ENCODE measurements at places on chromosomes 2 and 18.

- peak; percentile 82 for DNase-seq
Observed at GRCh38 chr2:148813603-148814065, 61.4 kb upstream of the KIF5C start.

DNA sequence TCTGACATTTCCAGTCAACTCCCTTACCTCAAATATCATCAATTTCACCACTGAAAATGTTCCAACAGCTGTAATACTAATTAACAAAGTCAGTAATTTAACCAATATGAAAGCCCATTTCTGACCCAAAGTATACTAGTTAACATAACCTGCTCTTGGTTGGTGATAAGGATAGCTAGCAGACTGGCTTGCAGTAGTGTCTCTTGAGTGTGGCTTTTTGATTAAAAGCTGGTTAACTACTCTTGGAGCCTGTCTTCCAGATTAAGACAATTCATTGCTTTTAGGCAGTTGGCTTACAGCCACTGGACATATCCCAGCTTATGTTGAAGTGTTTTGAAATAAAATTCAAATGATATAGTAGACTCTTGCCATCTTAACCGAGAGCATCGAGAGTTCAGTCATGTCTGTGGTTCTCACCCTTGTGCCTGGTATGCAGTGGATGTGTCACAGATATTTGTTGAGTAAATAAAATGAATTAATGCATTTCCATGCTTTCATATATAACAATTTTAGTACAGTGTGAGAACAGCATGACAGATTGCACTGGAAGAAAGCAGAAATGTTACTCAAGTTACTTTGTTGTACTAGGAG is 158.1 kb downstream of the TANC1 start:
- no peak for DNase-seq

GRCh38 chr2:170984079-170984478 is 55.0 kb downstream of the GORASP2 start:
- no peak for DNase-seq

DNA sequence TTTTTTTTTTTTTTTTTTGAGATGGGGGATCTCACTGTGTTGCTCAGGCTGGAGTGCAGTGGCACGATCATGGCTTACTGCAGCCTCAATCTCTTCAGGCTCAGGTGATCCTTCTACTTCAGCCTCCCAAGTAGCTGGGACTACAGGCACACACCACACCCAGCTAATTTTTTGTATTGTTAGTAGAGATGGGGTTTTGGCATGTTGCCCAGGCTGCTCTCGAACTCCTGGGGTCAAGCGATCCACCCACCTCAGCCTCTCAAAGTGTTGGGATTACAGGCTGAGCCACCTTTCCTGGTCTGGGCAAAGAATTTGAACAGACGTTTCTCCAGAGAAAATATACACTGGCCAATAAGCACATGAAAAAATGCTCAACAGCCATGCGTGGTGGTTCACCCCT is 2.9 kb upstream of the SNRNP200 start:
- DNase-seq = no peak

DNA sequence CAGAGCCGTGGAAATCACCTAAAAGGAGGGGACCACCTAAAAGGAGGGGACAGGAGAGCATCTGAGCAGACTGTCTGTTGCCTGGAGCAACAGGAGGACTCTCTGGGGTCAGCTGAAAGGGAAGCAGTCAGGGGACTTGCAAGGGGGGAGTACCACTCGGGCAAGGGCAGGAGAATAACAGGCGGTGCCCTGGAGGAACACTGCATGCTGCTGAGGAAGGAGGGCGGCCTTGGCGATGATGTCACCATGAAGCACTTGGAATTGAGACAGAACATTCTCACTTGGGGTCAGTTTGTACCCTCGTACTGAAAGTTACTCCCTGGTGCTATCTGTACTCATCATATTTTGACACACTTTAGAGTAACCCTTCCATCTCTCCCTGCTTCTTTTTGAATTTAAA is 18.4 kb downstream of the SIX3 start:
- no peak for DNase-seq

GRCh38 chr2:110106642-110107041 is 9.0 kb downstream of the MALL start:
- no peak for DNase-seq

GRCh38 chr2:33144243-33144642 is 197.5 kb downstream of the LTBP1 start:
- DNase-seq = no peak

GRCh38 chr18:23498877-23499276 is 4.4 kb upstream of the RMC1 start:
- DNase-seq = peak; percentile 71

DNA sequence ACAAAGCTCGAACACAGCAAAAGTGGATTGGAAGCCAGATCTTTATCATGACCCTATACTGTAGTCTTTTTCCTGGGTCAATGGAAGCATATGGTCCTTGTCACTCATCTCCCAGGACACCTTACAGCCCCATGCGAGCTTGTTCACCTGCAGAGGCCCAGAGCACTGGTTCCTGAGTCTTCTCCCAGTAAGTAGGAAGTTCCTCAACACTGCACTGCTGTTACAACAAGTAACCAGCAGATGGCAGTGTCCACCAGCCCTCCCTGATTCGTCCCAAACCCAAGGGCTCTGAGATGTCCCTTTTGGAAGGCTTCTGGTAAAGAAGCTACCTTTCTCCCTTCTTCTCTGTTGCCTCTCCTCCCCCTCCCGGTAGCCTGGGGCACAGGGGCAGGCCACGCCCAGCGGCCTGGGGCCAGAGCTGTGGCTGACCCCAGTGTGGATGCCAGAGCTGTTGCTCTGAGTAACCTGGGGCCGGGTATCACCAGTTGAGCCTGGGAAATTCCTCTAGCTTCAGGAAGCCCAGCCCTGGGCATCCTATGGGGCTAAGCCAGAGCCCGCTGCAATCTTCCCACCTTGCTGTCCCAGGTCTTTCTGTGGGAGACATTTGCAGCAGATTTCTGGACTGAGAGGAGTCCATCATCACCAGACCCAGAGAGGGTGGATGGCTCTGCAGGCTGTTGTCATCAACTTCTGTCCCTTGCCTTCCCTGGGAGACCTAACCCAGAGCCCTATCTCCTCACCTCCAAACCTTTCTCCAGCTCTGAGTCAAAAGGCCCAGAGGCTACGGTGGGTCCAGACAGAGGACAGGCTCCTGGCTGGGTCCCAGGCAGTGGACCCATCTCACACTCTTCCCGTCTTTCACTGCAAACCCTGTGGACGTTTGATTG is 5.3 kb upstream of the GDF7 start:
- peak; percentile 57 for DNase-seq

DNA sequence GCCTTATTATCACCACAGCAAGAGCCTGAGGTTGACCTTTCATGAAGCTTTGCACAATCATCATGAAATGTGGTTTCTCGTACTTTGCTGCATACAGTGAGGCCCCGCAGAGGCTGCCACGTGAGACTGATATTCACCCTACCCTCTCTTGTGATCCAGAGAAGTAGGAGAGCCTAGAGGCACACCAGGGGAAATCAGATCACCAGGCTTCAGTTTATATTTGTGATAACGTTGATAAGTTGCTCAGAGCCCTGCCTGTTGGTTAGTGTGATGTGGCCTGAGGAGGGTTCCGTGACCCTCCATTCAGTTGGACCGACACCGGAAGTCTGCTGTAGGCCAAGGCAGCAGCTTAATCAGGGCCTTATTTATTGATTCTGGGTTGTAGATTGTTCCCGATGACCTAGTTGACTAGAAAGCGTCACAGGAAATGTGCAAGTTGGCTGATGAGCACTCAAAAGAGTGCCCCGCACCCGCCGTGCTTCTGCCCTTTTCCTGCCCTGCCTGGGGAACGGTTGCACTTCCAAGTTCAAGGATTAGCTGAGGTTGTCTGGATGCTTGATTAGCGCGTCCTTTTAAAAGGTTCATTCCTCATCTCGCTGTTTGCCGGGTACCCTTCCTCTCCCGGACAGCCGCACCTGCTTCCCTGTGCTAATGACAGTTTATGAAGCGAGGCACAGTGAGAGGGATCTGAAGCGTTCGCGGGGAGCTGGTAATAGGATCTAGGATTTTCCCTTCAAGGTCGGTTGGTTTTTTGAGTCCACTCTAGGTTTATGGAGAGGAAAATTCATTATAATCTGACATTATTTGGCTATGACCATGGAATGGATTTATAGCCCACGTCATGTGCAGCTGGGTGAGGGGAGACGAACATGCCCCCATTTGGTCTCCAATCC is 146.4 kb downstream of the SH3RF3 start:
- no peak for DNase-seq

DNA sequence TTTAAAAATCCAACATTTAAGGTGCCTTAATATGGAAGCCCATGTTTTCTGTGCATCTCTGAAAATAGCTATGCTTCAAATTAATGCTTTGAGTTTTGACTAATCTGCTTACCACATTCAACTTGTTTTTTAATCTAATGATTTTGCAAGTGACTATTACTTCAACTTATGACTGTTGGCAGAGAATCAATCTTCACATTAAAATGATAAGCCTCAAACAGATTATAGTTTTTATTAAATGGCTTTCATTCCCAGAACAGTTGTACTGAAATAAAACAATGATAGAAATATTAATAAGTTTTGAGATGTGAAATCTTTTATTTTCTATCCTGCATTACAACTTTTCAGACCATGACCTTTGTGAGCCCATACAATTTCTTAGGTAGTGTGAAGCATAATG is 347.5 kb downstream of the ZNF804A start:
- no peak for DNase-seq

GRCh38 chr18:60935041-60935910 is 398.0 kb upstream of the CDH20 start:
- no peak for DNase-seq

- no peak for DNase-seq
Observed at GRCh38 chr2:205752924-205753323, 70.6 kb downstream of the NRP2 start.

- no peak for DNase-seq
Observed at GRCh38 chr18:25140124-25140961, 211.6 kb downstream of the ZNF521 start.

DNA sequence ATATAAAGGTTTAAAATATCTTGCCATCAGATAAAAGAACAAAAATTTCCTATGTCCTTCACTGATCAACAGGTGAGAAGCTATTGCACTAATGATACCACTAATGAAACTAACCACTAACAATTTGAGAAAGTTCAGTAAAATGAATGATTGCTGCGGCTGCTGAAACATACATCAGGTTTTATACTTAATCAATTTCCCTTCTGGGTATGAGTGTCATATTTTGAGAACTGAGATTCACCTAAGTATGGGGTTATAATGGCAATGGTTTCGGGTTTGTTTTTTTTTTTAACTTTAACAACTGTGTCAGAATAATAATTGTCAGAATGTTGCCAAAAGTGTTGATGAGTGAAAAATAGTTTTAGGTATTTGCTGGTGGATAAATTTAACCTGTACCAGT is 151.3 kb upstream of the SLC39A10 start:
- no peak for DNase-seq

- DNase-seq = no peak
Observed at GRCh38 chr2:9222239-9222892, 15.8 kb downstream of the ASAP2 start.

GRCh38 chr18:2823966-2824365 is 22.8 kb upstream of the EMILIN2 start:
- no peak for DNase-seq

- DNase-seq = no peak
Observed at GRCh38 chr2:120469426-120469825, 123.5 kb downstream of the INHBB start.

DNA sequence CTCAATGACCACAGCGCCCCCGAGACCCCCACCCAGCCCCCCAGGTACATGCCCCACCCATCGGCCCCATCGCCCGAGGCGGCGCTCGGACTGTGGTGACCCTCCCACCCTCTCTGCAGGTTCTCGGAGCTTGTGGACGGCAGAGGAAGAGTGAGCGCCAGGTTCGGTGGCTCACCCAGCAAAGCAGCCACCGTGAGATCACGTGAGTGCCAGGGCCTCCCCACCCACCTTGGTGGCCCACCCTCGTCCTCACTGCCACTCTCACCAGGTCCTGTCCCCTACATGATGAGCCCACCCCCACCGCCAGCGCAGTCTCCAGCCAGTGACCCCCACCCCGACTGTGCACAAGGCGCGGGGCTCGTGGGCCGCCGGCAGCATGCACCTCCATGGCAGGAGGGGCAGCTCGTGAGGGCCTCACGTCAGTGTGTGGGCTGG is 30.4 kb downstream of the MTERF4 start:
- no peak for DNase-seq

DNA sequence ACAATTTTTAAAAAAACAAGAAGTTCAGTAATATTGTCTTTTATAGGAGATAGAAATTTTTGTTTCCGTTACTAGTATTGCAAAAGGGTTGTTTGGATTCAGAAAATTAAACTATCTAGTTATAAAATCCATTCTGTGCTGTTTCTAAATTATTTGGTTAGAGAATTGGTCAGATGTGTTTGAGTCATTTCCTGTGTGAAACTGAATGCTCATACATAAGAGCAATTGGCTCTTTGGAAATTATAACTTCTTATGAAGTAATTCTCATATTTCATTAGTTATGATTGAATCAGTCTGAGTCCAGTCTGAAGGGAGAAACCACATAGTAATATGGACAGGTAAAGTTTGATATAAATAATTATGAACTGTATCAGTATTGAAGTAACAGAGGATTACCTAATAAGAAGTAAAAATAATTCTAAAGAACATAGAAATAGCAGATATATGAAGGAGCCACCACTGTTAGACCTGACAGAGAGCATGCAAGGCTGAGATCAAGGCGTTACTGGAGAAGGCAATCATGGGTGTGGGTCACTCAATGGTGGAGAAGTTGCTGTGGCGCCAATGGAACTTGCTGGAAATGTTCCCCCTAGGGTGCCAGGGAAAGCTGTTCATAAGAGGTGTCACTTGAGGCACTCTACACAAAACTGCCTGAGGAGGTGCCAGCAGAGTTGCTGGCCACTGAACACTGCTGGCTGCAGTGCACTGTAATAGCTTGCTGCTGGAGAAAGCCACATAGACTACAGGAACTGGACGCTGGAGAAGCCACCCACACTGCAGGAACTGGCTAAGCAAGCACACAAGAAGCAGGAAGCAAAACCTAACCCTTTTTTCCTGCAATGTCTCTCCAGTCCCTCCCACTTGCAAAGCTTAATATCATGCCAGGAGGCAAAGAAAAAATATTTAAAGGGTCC is 18.0 kb upstream of the FAP start:
- DNase-seq = no peak

DNA sequence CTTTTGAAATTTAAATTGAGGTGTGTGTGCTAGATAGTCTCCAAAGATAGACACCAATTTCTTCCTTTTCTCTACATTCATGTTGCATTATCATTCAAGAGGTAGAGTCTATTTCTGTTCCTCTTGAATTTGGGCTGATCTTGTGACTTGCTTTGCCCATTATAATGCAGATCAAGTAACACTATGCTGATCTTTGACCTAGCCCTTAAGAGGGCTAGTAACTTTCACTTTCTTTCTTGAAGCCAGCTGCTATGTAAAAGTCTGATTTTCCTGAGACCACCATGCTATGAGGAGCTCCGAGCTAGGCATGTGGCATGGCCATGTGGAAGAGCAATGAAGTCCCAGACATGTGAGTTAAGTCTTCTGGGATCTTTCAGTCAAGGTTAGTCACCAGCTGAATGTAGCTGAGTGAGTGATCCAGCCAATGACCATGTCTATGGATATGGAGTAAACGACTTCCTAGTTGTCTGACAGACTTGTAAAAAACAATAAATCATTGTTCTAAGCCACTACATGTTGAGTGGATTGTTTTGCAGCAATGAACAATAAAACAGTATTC is 189.4 kb upstream of the CWC22 start:
- DNase-seq = no peak

GRCh38 chr2:202965810-202966460 is 48.7 kb upstream of the NBEAL1 start:
- peak; percentile 32 for DNase-seq

- DNase-seq = no peak
Observed at GRCh38 chr2:103265521-103265920, 503.7 kb downstream of the TMEM182 start.

GRCh38 chr2:126802316-126802715 is 96.4 kb upstream of the TEX51 start:
- no peak for DNase-seq

Measured in T-helper 2 cell treated with Interferon-gamma antibody and Interleukin-4, amounts not matched to agents 5 μg/mL and 100 μg/mL, for 36 hours (primary cell).